EL (cell line): ENCODE measurements at places on chromosomes 7 and 10.

DNA sequence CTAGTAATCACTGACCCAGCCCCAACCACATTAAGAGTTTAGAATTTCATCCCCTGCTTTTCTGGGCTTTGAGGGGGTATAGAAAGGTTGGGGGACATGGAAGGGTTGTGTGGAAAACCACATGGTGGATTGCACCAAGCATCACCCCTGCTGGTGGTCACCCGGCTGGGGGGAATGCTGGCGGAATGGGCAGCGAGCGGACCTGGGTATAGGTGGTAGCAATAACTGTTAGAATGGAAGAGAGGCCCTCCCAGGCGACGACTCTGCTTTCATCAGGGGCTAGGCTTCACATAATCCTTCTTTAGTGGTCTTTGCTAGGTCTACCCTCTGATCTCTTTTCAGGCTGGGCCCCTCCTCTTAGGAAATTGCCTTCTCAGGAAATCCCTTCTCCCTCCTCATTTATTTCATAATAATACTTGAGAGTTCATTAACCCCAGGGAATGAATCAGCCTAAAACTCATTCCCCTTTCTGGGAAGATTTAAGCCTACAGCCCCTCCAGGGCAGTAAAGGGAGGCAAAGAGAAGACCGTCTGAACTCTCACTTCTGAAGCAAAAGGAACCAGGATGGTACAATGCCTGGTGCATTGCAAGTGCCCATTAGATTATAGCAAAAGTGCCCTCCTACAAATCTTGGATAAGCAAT, 90.7 kb upstream of the LEP start:
- DNase-seq, result no peak

DNA sequence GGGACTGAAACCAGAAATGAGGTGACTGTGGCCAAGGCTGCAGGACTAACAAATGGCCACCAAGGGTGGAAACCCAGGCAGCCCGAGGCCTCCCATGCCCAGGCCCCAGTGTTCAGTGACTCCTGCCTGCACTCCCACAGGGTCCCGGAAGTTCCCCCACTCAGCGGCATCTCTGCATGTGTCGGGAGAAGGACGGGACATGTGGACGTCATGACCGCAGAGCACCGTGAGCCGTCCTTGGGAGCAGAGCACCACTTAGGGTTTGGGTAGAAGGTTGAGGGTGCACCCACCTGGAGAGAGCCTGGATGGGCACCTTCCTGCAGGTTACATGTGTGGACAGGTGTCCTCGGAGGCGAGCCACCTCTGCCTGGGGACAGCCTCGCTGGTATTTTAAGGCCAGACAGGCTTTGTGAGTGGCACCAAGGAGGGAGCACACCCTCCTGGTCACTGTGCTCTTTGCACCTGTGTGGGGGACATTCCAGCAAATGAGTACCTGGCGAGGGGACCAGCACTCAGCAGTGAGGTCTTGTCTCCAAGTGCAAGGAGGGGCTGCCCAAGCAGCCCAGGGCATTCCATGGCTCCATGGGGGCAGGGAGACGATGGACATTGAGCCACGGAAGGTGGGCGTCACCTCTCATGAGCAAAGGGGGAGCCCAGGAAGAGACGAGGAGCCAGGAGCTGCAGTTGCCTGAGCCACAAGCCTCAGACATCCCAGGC, 95.3 kb upstream of the TCERG1L start:
- no peak for DNase-seq

DNA sequence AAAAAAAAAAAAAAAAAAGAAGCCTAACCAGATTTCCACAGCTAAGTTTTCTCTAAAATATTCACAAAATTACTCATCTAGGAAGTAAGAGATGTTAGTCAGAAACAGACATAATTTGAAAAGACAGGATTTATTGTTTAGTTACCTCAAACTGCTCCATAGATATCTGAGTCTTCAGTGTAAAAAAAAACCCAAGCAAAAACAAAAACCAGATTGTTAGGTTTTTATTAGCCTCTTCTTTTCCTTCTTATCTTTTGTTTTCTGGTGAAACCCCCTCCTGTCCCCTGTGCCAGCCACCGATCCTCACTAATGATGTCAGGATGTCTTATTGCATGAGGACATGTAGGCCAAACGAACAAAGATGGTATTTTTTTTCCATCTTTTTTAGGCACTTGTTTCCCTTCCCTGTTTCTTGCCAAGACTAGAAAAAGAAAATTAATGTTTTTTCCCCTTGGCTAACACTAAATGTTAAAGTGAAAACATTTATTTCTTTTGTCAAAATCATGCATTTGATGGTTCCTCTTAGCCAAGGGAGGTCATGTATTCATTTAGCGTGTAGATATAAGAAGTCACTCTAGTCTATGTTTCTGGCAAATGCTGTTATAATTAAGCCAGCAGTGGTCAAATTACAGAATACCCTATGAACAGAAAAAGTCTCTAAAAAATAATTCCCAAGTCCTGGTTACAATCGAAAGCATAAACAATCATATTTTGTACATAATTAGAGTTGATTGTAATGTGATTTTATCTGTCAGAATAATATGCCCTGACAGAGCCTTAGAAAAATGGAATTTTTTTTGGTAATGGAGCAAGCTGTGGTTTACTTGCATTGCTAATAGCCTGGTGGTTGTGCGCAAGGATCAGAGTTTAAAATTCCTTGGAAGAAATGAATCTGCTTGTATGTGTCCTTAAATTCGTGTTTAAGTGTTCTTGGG, 702.4 kb upstream of the FZD8 start:
- DNase-seq, result peak; percentile 3

DNA sequence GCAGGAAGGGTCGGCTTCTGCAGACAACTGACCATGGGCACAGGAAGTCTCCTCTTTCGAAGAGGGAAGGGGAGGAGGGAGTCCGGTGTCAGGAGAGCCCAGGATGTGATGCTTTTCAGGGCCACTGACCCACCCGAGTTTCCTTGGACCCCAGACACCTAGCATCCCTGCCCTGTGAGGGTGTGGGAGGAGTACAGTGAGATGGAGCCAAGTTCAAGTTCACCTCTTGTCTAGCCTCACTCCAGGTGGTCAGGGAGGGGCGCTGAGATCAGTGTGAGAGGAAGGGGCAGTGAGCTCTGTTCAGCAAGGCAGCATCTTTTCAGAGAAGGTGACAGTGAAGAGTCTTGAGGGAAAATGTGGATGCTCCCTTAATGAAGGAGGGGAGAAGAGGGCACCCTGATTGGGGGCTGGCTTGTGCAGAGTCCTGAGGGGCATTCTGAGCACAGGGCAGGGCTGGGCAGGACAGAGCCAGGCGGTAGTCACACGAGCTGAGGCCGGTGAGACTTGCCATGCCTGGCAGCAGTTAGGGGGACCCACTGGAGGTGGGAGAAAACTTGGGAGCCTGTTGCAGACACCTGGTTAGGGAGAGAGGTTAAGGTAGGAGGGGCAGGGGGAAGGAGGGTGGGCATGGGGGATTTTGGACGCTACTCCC, 49.7 kb downstream of the ADCY1 start:
- DNase-seq, result no peak

GRCh38 chr10:43976292-43976691, 327.6 kb upstream of the ZNF32 start:
- DNase-seq, result no peak

- DNase-seq, result no peak
These were observed 2.6 kb downstream of the HOXA9 start for GRCh38 chr7:27162561-27163287.
